ENCODE measurements at places on chromosomes 6 and 20. TPM values are rescaled to one million over a fixed set of nuclear protein-coding genes. Genes with fewer than 3 reads are reported as not detected.

Gene ASIP
- 3.5 TPM for total RNA-seq

GRCh38 chr20:5100684-5101347 is 18.9 kb downstream of the PCNA start:
- peaks cover 36% of the 10 kb centered on the region for H3K36me3 ChIP-seq
- peak; percentile 53 for DNase-seq
- no peaks in the 10 kb centered on the region for H3K4me1 ChIP-seq
- no peak overlapping the region for H3K27ac ChIP-seq
- no peaks in the 10 kb centered on the region for H3K27me3 ChIP-seq

DNA sequence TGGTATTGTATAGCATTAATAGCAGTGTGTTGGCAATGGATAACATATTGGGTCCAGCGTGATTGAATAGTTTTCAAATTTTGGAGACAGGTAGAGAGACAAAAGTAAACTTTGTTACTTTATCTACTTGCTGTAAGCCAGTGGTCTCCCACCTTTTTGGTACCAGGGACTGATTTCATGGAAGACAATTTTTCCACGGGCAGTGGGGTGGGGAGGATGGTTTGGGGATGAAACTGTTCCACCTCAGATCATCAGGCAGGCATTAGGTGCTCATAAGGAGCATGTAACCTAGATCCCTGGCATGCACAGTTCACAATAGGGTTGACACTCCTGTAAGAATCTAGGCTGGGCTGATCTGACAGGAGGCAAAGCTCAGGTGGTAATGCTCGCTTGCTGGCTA is 14.6 kb upstream of the PROKR2 start:
- no peak overlapping the region for H3K4me3 ChIP-seq
- H3K27me3 ChIP-seq, result no peaks in the 10 kb centered on the region
- H3K4me1 ChIP-seq, result no peaks in the 10 kb centered on the region
- no peak for DNase-seq
- H3K36me3 ChIP-seq, result no peaks in the 10 kb centered on the region

GRCh38 chr20:51139891-51140290 is 117.0 kb upstream of the KCNG1 start:
- no peaks in the 10 kb centered on the region for H3K36me3 ChIP-seq
- H3K27ac ChIP-seq, result no peak overlapping the region

Gene ULBP2
- total RNA-seq, result 0.55 TPM

DNA sequence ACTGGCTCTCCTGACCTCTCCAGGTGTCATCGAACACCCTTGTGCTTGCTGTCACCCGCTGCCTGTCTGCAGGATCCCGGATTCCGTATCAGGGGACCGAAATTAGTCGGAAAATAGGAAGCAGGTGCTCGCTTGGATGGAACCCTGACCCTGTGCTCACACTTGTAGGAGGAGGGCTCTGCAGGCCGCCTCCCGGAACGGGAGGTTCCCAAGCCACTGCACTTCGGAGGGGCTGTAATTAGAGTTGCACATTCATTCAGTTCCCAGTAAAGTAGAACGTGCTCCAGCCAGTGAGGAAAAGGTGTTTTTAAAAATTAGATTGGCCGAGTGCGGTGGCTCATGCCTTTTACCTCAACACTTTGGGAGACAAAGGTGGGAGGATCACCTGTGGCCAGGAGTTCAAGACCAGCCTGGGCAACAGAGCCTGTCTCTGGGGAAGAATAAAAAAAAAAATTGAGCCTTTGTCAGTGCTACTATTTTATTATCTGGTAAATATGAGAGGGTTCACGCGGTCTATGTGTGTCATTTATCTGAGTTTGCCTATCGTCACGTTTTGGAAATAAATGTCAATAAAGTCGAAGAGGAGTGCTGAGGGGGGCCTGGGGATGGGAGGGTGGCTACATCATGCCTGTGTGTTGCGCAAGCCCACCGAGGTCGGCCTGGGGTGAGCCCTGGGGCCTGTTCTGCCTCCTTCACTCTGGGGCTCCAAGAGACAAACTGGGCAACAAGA is 1.5 kb upstream of the GMEB2 start:
- no peak overlapping the region for H3K27ac ChIP-seq
- no peaks in the 10 kb centered on the region for H3K27me3 ChIP-seq
- H3K4me1 ChIP-seq, result peaks cover 25% of the 10 kb centered on the region
- H3K4me3 ChIP-seq, result peak overlapping the region; percentile 76
- peaks cover 3% of the 10 kb centered on the region for H3K36me3 ChIP-seq

GRCh38 chr20:35040646-35041045 is 52.0 kb downstream of the TRPC4AP start:
- H3K27me3 ChIP-seq, result no peaks in the 10 kb centered on the region
- no peak for DNase-seq
- H3K4me1 ChIP-seq, result no peaks in the 10 kb centered on the region
- H3K36me3 ChIP-seq, result peaks cover 12% of the 10 kb centered on the region
- H3K4me3 ChIP-seq, result no peak overlapping the region
- no peak overlapping the region for H3K27ac ChIP-seq

Gene ADAM33
- total RNA-seq, result 45.9 TPM

- H3K4me1 ChIP-seq, result peaks cover 35% of the 10 kb centered on the region
- peak overlapping the region; percentile 79 for H3K27ac ChIP-seq
- peak; percentile 64 for DNase-seq
- no peaks in the 10 kb centered on the region for H3K36me3 ChIP-seq
Observed at GRCh38 chr6:163354761-163355425, 59.6 kb upstream of the QKI start.
